Mesendoderm (in vitro differentiated cells): ENCODE measurements at places on chromosomes 3 and 15.

- DNase-seq, result no peak
Observed at GRCh38 chr3:42714171-42714852, 11.7 kb upstream of the HHATL start.

DNA sequence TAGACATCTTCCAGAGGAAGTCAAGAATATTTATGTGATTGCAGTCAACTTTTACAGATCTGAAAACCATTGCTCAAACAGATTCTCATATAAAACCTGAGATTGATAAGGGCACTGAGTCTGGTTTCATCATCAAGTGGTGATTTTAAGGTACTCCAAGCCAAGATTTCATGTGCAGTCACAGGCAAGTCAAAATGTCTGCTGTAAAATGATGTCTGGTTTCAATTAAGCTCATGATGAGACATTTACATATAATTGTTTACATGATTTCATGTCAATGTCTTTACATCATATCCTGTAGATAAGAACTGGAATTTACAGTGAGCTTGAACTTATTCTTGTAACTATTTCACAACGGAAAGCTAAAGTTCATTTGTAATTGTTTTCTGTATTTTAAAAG is 1215.5 kb downstream of the ROBO2 start:
- no peak for DNase-seq

DNA sequence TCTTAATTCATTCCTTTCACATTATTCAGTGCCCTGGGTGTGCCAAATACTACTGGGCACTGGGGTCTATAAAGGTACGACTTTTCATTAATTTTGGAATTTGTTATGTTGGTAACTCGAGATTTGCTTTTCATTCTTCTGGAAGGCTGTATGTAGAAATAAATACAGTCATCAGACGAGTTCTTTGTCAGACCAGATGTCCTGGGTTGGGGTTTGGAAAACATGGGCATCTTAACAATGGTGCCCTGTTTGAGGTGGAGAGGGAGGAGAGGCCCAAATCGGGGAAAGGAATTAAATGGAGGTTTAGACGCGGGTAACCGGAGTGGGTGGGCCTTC is 662 bp upstream of the GLCE start:
- DNase-seq, result no peak

DNA sequence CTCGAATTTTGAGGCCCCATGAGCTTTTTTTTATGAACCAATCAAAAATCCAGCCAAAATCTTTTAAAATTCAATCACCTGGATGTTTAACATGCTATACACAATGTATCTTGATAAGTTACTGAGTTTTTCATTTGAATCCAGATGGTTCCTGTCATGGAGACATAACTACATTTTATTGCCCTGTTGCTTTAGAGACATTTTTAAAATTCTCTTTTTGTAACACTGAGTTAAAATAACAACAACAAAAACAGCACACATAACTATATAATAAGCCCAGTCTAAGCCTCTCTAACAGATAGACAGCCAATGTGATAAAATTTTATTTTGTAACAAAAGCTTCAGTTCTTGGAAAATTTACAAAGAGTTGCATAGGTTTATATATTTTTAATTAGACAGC is 1.8 kb downstream of the PROK2 start:
- no peak for DNase-seq

- DNase-seq, result peak; percentile 96
Observed at GRCh38 chr3:39288300-39288808, 8.5 kb upstream of the CX3CR1 start.

DNA sequence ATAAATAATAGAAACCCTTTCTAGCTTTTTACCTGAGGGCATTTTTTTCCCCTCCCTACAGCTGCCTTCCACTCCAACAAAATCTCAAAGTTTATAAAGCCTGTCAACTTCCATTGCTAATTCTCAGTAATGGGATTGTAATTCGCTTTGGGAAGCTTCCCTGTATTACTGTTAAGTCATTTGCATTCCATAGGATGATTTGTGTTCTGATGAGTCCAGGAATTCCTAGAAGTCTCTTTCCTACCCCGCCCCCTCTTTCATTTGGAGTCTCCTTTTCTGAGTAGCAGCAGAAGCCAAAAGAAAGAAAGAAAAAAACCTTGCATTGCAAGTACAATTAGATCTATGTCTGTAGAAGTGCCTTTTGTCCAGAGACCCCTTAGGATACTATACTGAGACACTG is 1033.3 kb downstream of the IGSF11 start:
- DNase-seq, result no peak

GRCh38 chr3:164929642-164930041 is 148.7 kb downstream of the SI start:
- no peak for DNase-seq

DNA sequence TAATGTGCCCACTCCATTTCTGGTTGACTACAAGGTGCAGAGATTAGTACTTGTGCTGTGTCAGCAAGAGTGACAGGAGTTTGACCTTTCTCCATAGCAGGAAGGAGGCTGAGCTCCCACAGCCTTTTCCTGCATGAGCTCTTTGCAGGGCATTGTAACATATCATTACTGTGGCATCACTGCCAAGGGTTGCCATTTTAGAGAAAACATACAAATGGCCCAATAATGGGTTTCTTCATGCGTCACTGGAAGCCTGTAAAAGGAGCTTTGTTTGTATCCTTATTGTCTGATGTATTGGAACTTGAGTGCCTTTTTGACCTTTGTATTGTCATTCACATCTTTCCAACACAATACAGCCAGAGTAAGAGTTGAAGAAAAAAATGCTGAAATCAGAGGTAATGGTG is 323.0 kb upstream of the CDIN1 start:
- DNase-seq, result no peak
